ENCODE measurements at places on chromosomes 12 and 14.

DNA sequence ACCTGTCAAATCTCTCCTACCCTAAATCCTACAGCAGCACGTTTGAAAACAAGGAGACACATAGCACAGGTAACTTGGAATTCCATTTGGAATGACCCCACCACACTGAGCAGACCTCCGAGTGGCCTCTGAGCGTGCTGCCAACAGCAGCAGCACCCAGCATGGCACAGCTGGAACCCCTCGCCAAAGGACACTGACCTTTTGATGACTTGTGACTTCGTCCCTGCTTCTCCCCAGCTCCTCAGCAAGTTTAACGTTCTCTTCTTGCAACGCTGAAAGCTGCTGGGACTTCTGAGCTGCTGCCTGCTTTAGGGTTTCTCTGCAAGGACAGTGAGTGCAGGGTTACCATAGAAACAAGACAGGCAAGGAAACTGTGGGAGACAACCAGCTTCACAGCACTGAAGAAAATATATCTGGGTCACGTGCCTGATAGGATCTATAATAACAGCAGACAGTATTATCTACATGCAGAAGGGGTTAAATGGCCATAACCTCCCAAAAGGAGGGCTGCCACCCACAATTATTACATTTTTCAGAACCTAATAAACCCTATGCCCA, 43.3 kb upstream of the VPS33A start:
- DNase-seq = no peak

GRCh38 chr14:55926007-55926406, 192.2 kb upstream of the PELI2 start:
- DNase-seq = no peak

- DNase-seq = peak; percentile 9
These were observed 224.0 kb upstream of the BTG1 start for GRCh38 chr12:92369636-92370035.

GRCh38 chr14:66398437-66398836, 87.7 kb upstream of the CCDC196 start:
- DNase-seq = no peak

GRCh38 chr14:51733147-51733546, 81.4 kb downstream of the FRMD6 start:
- no peak for DNase-seq

GRCh38 chr12:52310622-52311284, 10.4 kb downstream of the KRT83 start:
- no peak for DNase-seq

DNA sequence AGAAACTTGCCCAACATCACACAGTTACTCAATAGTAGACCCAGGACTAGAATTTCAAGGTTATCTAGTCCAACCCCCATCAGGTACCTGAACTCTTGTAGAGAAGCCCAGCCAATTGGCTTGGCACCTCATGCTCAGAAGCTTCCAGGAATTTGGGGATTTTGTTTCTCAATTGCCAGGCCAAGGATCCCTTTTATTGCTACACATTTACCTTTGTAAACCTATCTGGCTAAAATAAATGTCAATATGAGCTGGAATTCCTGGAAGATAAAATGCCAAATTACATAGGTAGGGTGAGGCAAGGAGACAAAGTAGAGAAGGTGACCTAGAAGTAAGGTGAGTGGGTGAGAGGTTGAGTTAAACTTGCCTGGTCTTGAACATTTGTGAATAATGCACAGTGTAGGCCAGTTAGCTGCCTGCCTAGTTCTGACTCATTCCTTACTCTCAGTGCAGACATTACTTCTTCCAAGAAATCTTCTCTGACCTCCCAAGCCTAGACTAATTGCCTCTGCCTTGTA, 36.3 kb downstream of the SDR9C7 start:
- no peak for DNase-seq

- DNase-seq = no peak
These were observed 94.9 kb upstream of the NEDD1 start for GRCh38 chr12:96812153-96812552.

GRCh38 chr12:46965880-46966279, 113.5 kb upstream of the PCED1B start:
- DNase-seq = no peak

DNA sequence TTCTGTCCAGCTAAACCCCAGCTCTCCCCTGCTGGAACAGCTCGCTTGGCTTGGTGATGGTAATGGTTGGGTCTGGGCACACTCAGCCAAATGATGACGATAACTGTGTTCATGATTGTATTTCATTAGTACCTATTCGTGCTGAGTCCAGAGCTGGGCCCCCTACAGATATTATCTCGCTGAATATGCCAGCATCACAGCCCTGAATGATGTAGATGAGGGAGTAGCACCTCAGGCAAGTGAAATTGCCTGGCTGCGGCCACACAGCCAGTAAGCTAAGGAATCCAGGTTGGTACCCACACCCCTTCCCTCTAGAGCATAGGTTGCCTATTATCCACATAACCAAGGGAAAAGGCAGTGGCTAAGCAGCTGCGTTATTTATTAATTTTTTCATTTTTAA, 163.5 kb downstream of the KTN1 start:
- DNase-seq = no peak

- no peak for DNase-seq
These were observed 488.3 kb downstream of the APAF1 start for GRCh38 chr12:99133401-99133800.

DNA sequence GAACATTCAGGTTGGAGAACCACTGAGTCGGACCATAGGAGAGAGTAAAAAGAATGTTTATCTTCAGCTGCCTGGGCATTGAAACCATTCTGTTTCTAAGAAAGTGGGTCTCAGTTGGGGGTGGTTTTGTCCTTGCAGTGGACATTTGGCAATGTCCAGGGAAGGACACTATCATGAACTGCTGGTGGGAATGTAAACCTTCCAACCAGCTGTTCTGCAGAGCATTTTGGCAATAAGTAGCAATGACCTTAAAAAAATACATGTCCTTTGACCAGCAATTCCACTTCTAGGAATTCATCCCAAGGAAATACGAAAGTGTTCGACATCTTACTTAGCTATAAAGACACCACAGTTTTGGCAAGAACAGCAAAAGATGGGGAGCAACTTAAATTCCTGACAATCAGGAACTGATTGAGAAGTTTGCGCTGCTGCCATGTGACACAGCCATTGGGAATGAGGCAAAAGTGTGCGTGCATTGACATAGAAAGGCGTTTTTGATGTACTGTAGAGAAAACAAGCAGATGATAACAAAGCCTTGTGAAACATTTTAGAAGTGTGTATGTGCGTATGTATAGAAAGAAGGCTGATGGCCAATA, 82.9 kb upstream of the MAP1LC3B2 start:
- no peak for DNase-seq

- no peak for DNase-seq
These were observed 26.3 kb downstream of the RAB35 start for GRCh38 chr12:120090206-120090605.

- DNase-seq = no peak
These were observed 110.1 kb upstream of the DIO3 start for GRCh38 chr14:101451166-101451565.

- peak; percentile 5 for DNase-seq
These were observed 144.6 kb downstream of the TTLL5 start for GRCh38 chr14:75805646-75806045.

GRCh38 chr12:27244689-27245488, 803 bp downstream of the STK38L start:
- no peak for DNase-seq

- DNase-seq = no peak
These were observed 1030.4 kb downstream of the TMEM121 start for GRCh38 chr14:106556665-106557289.

GRCh38 chr12:42689699-42690098, 100.2 kb upstream of the PRICKLE1 start:
- no peak for DNase-seq

GRCh38 chr12:113184098-113184899, 979 bp downstream of the DDX54 start:
- no peak for DNase-seq

- no peak for DNase-seq
These were observed 24.3 kb downstream of the BCL2L14 start for GRCh38 chr12:12095021-12095420.

DNA sequence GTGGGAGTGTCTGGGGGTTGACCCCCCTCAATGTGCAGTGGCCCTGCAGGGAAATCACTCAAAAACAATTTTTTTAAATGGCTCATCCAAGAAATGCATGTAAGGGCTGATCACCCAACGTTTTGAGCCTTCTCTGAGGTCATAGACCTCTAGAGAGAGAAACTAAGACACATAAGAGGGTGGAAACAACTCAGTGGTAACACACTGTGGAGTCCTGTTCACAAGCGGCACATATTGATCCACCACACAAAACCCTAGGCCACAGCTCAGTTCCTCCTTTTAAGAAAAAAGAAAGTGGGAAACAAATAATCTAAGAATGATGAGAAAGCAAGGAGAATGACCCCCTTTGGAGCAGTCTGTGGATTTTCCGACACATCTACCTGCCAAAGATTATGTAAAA, 83.0 kb upstream of the METAP2 start:
- no peak for DNase-seq

- no peak for DNase-seq
These were observed 449.9 kb downstream of the DPF3 start for GRCh38 chr14:72443991-72444441.

DNA sequence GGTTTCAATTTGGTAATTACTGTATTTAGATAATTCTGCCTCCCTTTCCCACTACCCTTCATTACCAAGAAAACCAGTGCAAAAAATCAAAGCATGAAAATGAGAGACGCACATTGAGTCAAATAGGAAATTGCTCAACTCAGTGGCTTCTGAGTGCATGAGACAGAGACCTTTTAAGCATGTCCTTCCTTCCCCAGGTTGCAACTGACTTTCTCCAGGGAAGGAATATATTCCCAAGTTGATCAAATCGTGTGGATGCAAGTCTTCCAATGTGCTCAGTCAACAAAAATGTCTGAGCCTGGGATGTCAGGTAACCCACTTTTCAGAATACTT, 12.9 kb downstream of the BMP4 start:
- DNase-seq = no peak

DNA sequence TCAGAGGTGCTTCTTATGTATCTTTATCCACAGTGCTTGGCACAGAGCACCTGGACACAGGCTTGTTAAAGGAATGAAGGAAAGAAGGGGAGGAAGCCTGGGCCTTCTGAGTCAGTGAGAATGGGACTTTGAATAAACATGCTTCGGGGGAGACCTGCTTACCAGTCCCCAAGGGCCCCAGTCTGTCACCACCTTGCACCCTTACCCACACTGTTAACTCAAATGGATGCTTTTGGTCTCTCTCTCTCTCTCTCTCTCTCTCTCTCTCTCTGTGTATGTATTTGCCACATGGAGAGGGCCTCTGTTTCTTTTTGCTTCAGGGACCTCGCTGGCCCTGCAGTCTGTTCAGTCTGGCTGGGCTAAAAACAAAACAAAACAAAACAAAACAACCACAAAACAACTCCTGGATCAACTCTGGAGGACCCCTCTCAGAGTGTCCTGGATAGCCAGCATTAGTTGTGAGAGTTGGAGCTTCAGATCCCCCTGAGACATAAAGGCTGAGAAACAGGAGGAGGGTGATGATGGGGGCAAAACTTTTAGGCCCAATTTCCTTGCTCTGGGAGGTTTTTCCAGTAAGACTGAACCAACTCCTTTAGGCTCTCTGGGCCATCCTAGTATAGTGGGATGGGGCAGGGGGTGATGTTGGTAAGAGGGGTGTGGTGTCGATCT, 1.9 kb downstream of the KIF5A start:
- no peak for DNase-seq

- no peak for DNase-seq
These were observed 4.3 kb upstream of the FGD4 start for GRCh38 chr12:32395026-32395425.

- DNase-seq = no peak
These were observed 306.0 kb downstream of the NELL2 start for GRCh38 chr12:44570036-44570583.

- DNase-seq = no peak
These were observed 5.6 kb downstream of the GON7 start for GRCh38 chr14:93201155-93201704.

GRCh38 chr12:53586745-53587144, 39.4 kb downstream of the ATF7 start:
- peak; percentile 25 for DNase-seq

DNA sequence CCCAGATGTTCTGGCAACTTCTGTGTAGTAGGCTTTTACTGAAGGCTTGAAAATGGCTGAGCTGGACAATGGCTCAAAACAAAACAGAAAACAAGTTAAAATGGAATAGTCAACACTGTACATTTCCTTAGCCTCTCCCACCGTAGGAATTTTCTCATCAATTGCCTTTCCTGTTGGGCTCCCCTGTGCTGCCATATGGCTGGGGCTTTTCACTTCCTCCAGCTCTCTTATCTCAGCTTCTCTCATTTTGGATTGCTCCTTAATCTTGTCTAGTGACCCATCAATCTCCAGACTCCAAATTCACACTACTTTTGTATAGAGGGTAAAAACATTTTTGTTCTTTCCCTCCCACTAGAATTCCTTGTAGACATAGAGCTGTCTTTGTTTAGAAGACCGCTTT, 50.4 kb upstream of the RPH3A start:
- no peak for DNase-seq

- DNase-seq = no peak
These were observed 25.9 kb downstream of the TIGAR start for GRCh38 chr12:4346931-4347330.

GRCh38 chr12:1839956-1840951, 19.9 kb downstream of the LRTM2 start:
- DNase-seq = no peak

- no peak for DNase-seq
These were observed 1.0 kb upstream of the GPX2 start for GRCh38 chr14:64943556-64943955.

DNA sequence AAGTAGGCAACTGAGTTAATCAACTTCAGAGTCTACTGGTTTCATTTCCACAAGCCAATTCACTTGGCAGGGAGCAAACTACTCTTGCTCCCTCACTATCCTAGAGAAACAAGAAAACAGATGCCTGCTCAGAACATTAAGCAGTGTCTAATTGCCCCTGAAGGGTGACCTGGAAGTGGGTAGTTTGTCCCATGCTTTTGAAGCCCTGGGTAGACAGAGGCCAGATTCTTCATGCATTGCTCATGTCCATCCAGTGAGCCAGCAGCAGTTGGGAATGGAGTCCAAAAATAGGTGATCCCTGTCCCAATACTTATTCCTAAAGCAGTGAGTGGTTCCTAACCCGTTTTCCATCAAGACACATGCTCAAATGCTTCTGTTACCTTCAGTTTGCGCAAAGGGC, 48.8 kb downstream of the BICDL1 start:
- DNase-seq = no peak

Data from Caki2 (cell line).